ENCODE measurements at places on chromosomes 12 and 14. TPM values are rescaled to one million over a fixed set of nuclear protein-coding genes. Genes with fewer than 3 reads are reported as not detected.

Gene PLXNC1
- total RNA-seq, result 0.15 TPM

Gene LHX5
- not detected for total RNA-seq

Gene TPPP2
- total RNA-seq, result not detected

Gene ACOT6
- total RNA-seq, result not detected

Gene IL26
- total RNA-seq, result not detected

Gene CINP
- total RNA-seq, result 62.6 TPM

Gene IFNG
- not detected for total RNA-seq

Gene RTL1
- total RNA-seq, result 0.23 TPM

Gene CHMP4A
- total RNA-seq, result 86.2 TPM

Gene NEUROD4
- not detected for total RNA-seq

Gene AMHR2
- 0.86 TPM for total RNA-seq
